Activated CD8-positive, alpha-beta T cell treated with anti-CD3 and anti-CD28 coated beads, Interleukin-2, amount 10 ng/mL, durations not matched to agents 7 days and 5 days (primary cell): ENCODE measurements at places on chromosomes 4 and X. TPM values are rescaled to one million over a fixed set of nuclear protein-coding genes. Genes with fewer than 3 reads are reported as not detected.

DNA sequence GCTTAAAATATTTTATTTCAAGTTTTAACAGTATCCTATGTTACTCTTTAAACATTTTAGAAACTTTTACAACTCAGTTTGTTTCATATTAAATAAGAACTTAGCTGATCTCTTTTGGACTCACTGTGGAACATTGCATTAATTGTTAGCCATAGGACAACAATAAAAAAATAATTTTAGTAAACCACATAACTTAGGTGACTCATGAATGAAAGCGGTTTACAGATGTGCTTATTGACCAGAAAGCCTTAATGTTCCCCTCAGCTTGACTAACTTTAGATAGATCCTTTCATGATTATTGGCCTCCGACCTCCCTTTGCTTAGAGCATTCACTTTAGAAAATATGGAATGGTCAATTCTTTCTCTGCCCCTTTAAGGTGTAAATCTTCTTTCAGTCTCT lies 783.5 kb upstream of the MAGEB2 start:
- no peaks in the 10 kb centered on the region for H3K4me1 ChIP-seq
- no peak overlapping the region for H3K27ac ChIP-seq
- H3K27me3 ChIP-seq, result no peaks in the 10 kb centered on the region
- no peaks in the 10 kb centered on the region for H3K36me3 ChIP-seq
- no peak overlapping the region for H3K4me3 ChIP-seq
- DNase-seq, result no peak

- no peak overlapping the region for H3K4me3 ChIP-seq
- H3K4me1 ChIP-seq, result no peaks in the 10 kb centered on the region
- DNase-seq, result no peak
- H3K27me3 ChIP-seq, result peaks cover 2% of the 10 kb centered on the region
These were observed 30.4 kb downstream of the SMAD1 start for GRCh38 chr4:145511913-145512522.

- peaks cover 40% of the 10 kb centered on the region for H3K36me3 ChIP-seq
- no peak overlapping the region for H3K27ac ChIP-seq
- DNase-seq, result no peak
- H3K4me3 ChIP-seq, result no peak overlapping the region
These were observed 45.0 kb downstream of the TMEM165 start for GRCh38 chr4:55440786-55441185.

- no peak overlapping the region for H3K4me3 ChIP-seq
- no peaks in the 10 kb centered on the region for H3K27me3 ChIP-seq
- H3K27ac ChIP-seq, result no peak overlapping the region
- no peaks in the 10 kb centered on the region for H3K36me3 ChIP-seq
These were observed 202.9 kb upstream of the NPY2R start for GRCh38 chr4:155005395-155006090.

GRCh38 chrX:78708262-78708661 lies 39.3 kb upstream of the LPAR4 start:
- no peaks in the 10 kb centered on the region for H3K36me3 ChIP-seq
- no peaks in the 10 kb centered on the region for H3K4me1 ChIP-seq
- no peak overlapping the region for H3K4me3 ChIP-seq
- H3K27me3 ChIP-seq, result no peaks in the 10 kb centered on the region
- H3K27ac ChIP-seq, result no peak overlapping the region

DNA sequence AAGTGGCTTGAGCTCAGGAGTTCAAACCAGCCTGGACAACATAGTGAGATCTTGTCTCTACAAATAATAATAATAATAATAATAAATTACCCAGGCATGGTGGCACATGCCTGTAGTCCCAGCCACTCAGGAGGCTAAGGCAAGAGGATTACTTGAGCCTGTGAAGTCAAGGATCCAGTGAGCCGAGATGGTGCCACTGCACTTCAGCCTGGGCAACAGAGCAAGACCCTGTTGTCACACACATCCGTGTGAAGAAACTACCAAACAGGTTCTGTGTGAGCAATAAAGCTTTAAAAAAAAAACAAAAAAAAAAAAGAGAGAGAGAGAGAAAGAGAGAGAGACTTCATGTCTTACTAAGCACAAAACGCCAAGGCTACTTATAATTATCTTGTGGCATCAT lies 42.5 kb downstream of the ANOS1 start:
- no peaks in the 10 kb centered on the region for H3K36me3 ChIP-seq
- H3K4me1 ChIP-seq, result no peaks in the 10 kb centered on the region
- no peak overlapping the region for H3K27ac ChIP-seq
- H3K4me3 ChIP-seq, result no peak overlapping the region
- H3K27me3 ChIP-seq, result no peaks in the 10 kb centered on the region

- H3K27ac ChIP-seq, result peak overlapping the region; percentile 72
- peak; percentile 49 for DNase-seq
- H3K36me3 ChIP-seq, result peaks cover 9% of the 10 kb centered on the region
- H3K4me3 ChIP-seq, result peak overlapping the region; percentile 45
These were observed 65.3 kb downstream of the NYX start for GRCh38 chrX:41512394-41512793.

DNA sequence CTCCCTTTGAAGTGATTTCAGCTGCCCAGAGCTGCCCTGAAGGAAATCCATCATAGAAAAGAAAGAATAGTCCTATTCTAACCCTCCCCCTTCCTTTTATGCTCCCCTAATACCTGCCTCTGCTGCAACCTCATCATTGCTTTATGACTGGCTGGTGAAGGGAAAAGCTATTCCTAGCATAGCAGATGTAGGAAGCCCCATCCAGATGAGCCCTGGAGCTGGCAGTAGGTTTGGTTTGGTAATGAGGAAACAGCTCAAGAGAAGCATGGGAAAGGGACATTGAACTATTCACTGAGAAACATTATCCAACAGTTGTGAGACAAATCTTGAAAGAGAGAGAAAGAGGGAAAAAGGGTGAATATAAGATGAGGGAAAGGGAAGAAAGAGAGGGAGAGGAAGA lies 29.2 kb downstream of the ARSJ start:
- H3K4me3 ChIP-seq, result no peak overlapping the region
- DNase-seq, result no peak
- H3K36me3 ChIP-seq, result no peaks in the 10 kb centered on the region
- H3K27ac ChIP-seq, result no peak overlapping the region

DNA sequence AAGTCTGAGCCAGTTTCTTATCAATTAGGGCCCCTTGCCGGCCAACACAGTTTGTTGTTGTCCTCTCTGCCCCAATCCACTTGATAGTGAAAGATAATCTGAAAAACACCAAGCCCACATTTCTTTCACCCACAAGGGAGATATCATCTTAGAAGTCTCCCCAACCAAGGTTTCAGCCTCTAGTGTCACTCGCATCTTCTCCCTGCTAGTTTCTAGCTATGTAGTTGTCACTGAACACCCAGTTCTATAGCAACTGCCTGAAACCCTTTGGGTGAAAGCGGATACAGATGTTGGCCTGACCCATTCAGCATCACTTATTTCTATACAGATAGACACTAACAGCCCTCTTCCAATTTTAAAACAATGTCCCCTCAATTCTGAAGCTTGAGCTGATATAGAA lies 116.3 kb downstream of the BMP15 start:
- no peak for DNase-seq
- H3K36me3 ChIP-seq, result no peaks in the 10 kb centered on the region
- no peaks in the 10 kb centered on the region for H3K4me1 ChIP-seq
- no peak overlapping the region for H3K4me3 ChIP-seq

GRCh38 chrX:72347366-72347765 lies 41.7 kb upstream of the CITED1 start:
- H3K36me3 ChIP-seq, result peaks cover 7% of the 10 kb centered on the region
- no peaks in the 10 kb centered on the region for H3K4me1 ChIP-seq
- no peaks in the 10 kb centered on the region for H3K27me3 ChIP-seq
- no peak overlapping the region for H3K27ac ChIP-seq
- no peak for DNase-seq

DNA sequence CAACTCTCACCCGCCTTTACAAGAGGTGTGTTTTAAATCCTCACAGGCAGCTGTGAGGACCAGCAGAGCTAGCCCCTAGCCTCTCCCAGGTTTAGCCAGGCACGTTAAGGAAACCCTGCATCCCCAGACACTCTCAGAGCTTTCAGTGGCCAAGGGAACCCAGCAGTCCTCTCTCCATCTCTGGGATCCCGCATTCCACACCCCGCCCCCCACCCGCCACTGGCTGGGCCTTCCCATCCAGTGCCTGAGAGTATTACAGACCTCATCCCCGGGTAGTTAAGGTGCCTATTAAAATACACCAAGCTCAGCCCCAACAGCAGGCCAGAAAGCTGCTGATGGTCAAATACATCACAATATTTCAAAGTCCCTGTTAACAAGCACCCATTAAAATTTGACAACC lies 256.2 kb downstream of the BCOR start:
- no peaks in the 10 kb centered on the region for H3K27me3 ChIP-seq
- no peak overlapping the region for H3K27ac ChIP-seq
- no peaks in the 10 kb centered on the region for H3K36me3 ChIP-seq

DNA sequence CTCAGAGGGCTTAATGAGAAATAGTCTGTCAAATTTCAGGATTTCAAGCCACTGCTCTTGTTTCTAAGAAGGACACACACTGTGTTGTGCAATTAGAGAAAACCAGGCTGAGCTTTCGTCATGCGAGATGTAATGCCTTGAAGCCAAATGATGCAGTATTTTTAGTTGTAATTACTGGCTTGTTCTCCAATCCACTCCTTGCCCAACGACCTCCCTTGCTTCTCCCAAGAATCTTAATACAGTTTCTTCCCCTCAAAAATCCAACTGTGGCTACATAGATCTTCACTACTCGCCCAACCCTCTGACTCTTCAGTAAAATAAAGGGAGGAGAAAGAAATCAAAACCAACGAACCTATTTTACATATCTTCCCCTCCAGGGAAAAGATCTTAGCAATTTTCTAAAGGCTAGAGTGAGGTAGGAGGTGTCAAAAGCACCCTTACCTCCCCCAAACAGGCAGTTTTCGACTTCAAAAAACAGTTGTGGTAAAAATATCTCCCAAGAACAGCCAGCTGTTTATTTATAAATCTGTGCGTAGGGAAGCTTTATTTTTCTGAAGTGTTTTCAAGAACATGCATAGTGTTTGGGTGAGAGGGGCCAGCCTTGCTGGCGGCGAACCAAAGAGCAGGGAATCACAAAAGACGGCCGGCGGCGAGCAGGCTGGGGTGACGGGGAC lies 68.7 kb downstream of the MGST2 start:
- DNase-seq, result no peak
- peaks cover 45% of the 10 kb centered on the region for H3K27me3 ChIP-seq
- H3K27ac ChIP-seq, result no peak overlapping the region
- peak overlapping the region; percentile 66 for H3K4me3 ChIP-seq
- H3K36me3 ChIP-seq, result no peaks in the 10 kb centered on the region

GRCh38 chr4:57044279-57044678 lies 65.6 kb downstream of the POLR2B start:
- peaks cover 9% of the 10 kb centered on the region for H3K27me3 ChIP-seq
- H3K4me1 ChIP-seq, result no peaks in the 10 kb centered on the region
- no peak for DNase-seq
- no peak overlapping the region for H3K4me3 ChIP-seq
- no peaks in the 10 kb centered on the region for H3K36me3 ChIP-seq
- H3K27ac ChIP-seq, result no peak overlapping the region

GRCh38 chr4:30837861-30838260 lies 117.7 kb downstream of the PCDH7 start:
- no peaks in the 10 kb centered on the region for H3K27me3 ChIP-seq
- no peak overlapping the region for H3K4me3 ChIP-seq
- no peak overlapping the region for H3K27ac ChIP-seq

DNA sequence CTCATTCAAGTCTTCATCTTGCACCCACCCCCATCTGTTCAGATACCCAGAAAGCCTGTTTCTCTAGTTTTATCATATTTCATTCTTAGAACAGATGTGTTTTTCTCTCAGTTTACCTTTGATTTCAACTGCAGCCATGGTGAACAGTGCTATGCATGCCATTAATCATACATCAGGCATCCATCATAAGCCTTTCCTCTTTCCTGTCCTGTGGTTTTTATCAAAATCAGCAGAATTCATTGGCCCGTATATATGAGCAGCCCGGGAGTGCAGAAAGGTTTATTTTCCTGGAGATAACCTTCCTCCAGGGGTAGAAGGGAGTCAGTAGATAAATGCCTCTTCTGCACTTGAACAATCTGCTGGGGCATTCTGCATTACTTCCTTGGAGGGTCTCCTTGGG lies 65.7 kb downstream of the IL21 start:
- no peak overlapping the region for H3K4me3 ChIP-seq
- H3K27me3 ChIP-seq, result no peaks in the 10 kb centered on the region
- DNase-seq, result no peak
- no peaks in the 10 kb centered on the region for H3K36me3 ChIP-seq
- H3K27ac ChIP-seq, result no peak overlapping the region

- peaks cover 3% of the 10 kb centered on the region for H3K27me3 ChIP-seq
- no peaks in the 10 kb centered on the region for H3K36me3 ChIP-seq
- no peak overlapping the region for H3K4me3 ChIP-seq
- no peak for DNase-seq
- H3K27ac ChIP-seq, result no peak overlapping the region
These were observed 58.9 kb downstream of the TLR10 start for GRCh38 chr4:38723726-38724474.

GRCh38 chrX:151704041-151704663 lies 8.9 kb downstream of the PRRG3 start:
- H3K36me3 ChIP-seq, result no peaks in the 10 kb centered on the region
- no peaks in the 10 kb centered on the region for H3K27me3 ChIP-seq
- no peak for DNase-seq
- H3K4me3 ChIP-seq, result no peak overlapping the region
- no peak overlapping the region for H3K27ac ChIP-seq
- no peaks in the 10 kb centered on the region for H3K4me1 ChIP-seq

- no peaks in the 10 kb centered on the region for H3K36me3 ChIP-seq
- no peak overlapping the region for H3K4me3 ChIP-seq
- H3K4me1 ChIP-seq, result no peaks in the 10 kb centered on the region
- no peak for DNase-seq
- no peaks in the 10 kb centered on the region for H3K27me3 ChIP-seq
These were observed 81.4 kb downstream of the PRR32 start for GRCh38 chrX:126900937-126901336.

CLDN34 gene
- not detected for total RNA-seq

RNF128 gene
- not detected for total RNA-seq

MAGEA9B gene
- not detected for total RNA-seq

ANXA10 gene
- not detected for total RNA-seq

DCAF12L2 gene
- not detected for total RNA-seq

XAGE1B gene
- total RNA-seq, result not detected

CLGN gene
- total RNA-seq, result 0.13 TPM

CXCL13 gene
- total RNA-seq, result not detected

SLITRK4 gene
- total RNA-seq, result not detected

CTPS2 gene
- 4.7 TPM for total RNA-seq
